ENCODE measurements at places on chromosomes 2 and 18.

- DNase-seq, result no peak
Observed at GRCh38 chr2:64036034-64036705, 16.9 kb upstream of the VPS54 start.

DNA sequence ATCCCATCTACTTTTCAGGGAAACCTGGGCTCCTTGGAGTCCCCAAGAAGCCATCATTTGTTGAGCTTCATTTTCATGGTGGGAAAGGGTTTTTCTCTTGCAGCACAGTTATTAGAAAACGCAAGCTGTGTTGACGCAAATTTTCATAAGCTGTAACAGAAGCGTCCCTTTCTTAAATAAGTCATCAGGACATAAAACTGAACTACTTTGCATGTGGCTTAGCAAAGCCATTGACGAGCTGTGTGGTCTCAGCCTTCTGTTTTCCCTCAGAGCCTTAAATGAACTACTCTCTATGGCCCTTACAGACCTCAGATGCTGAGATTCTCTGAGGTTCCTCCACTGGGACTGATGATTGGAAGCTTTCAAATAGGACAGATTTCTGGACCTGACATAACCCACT lies 85.1 kb downstream of the ARL4C start:
- DNase-seq, result no peak

DNA sequence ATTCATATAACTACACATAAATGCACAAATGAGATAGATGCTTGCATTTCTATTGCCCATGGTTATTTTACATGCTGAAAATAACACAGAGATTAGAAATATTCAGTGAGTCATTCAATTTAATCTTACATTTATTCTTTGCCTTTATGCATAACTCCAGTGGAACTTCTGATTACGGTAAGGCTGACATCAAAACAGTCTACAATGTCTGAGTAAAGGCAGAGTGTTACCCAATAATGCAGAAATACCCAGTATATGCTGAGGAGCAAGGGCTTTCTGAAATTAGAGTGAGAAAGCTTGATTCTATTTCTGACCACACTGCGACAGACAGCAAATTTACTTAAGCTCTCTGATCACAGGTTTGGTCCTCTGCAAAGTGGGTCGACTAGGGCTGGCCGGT lies 9.2 kb downstream of the NMI start:
- no peak for DNase-seq

GRCh38 chr2:230636684-230637271 lies 75.9 kb upstream of the CAB39 start:
- DNase-seq, result no peak

DNA sequence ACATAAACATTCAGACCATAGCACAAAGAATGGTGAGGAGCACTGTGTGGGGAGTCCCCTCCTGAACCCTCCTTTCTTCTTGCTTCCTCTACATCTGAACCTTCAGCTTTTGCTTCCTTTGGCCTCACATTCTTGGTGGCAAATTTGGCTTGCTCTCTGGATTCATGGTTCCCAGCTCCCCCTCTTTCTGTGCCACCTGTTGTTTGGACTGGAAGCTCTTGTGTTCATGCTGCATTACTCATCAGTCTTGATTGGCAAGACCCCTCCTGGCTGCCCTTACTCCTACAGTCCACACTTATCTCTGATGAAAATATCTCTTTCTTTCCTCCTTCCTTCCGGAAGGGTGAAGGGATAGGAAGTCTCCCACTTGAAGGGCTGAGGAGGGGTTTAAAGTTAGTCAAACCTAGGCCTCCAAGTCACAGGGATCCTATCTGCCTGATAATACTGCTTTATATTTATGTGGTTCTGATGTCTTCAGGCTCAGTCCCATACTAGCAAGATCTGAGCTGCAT lies 70.0 kb downstream of the MYO3B start:
- no peak for DNase-seq

GRCh38 chr2:181787310-181788048 lies 104.1 kb upstream of the ITPRID2 start:
- DNase-seq, result no peak

GRCh38 chr2:85662899-85663593 lies 5.0 kb downstream of the SFTPB start:
- peak; percentile 98 for DNase-seq

- no peak for DNase-seq
Observed at GRCh38 chr2:188787658-188788240, 186.4 kb upstream of the COL3A1 start.

DNA sequence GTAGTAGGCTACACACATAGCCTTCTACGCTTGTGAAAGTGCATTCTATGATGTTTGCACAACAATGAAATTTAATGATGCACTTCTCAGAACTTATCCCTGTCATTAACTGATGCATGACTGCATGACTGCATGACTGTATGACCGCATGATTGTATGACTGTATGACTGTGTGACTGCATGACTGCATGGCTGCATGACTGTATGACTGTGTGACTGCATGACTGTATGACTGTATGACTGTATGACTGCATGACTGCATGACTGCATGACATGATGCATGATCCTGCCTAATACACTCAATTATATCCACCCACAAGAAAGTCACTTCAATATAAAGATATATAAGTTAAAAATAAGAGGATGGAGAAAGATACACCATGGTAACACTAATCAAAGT lies 365.4 kb upstream of the FSIP2 start:
- no peak for DNase-seq
